ENCODE measurements at places on chromosomes 16 and 17.

DNA sequence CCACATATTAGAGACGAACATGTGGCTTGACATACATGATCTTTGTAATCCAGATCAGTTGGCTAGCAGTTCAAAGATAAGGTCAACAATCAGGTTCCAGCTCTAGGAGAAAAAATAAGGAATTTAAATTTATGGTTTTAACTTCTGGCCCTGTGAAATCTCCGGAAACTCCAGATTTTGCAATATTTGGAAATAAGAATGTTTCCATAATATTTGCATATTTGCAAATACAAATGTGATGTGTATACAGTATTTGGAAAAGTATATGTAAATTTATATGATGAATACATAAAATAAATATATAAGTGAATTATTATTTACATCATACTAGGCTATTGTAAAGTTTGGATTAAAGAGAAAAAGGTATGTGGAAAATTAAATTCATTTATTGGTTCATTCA lies 97.1 kb downstream of the KCNJ2 start:
- DNase-seq, result no peak

DNA sequence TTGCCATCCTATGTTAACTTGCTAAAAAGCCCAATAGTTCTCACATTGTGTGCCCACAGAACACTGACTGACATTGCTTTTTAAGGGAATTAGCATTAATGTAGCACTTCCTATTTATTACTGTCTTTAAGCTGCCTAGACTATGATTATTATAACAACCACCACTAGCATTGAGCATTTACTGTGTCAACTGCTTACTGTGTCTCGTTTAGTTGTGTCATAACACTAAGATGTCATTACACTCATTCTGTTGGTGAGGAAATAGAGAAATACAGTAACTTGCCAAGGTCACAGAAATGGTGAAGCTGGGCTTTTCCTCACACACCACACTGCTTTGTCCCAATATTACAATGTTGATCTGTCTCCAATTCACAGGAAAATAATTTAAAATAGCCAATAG lies 30.2 kb downstream of the TRIM25 start:
- DNase-seq, result no peak

DNA sequence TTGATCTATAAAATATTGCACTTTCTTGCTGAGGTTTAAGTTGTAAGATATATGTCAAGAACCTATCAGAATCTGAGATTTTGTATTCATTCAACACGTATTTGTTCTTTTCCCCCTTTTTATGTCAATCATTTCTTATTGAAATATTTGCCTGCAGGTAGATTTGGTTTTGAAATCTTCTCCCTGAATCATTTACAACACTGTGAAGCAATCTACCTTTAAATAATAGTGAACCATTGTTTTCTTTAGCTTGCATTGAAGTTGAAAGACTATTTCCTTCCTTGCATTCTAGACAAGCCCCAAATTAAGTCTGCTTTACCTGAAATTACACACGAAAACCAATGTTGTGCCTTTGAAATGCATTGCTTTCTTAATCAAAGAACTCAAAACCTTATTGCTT lies 460.2 kb downstream of the KIF2B start:
- no peak for DNase-seq

DNA sequence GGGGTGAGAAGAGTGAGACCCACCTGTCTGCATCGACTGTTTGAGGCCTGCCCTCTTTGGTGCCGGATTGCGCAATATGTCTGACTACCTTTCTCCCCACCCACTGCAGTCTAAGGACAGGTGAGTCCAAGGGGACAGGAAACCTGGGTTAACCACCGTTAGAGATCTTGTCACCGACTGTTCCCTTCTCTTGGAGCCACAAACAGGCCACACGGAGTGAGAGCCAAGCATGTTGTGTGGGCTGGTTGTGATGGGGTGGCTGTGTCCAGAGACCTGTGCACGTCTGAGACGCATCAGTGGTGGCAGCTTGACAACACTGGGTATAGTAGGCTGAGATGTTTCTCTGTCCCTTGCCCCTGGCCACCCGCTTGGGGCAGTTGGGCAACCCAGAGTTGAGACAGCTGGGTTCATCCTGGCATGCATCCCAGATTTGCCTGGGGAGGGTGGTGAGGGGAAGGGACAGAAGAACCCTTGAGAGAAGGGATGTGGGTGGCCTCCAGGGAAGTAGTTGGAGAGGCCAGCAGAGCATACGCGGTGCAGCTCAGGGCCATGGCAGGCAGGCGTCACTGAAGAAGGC lies 21.4 kb downstream of the MPRIP start:
- no peak for DNase-seq

DNA sequence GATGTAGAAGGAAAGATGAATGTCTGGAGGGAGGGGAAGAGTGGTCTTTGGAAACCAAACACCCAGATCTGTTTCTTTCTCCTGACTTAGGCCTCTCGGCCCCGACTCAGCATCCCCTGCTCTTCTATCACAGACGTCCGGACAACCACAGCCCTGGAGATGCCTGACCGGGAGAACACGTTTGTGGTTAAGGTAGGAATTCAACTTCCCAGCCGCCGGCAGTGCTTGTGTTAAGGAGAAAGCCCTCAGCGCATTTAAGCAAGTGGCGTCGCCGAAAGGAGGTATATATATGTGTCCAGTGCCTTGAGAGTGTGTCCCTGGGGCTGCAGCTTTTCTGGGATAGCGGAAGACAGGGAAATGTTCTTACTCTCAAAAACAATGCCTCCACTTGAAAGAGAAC lies 3.6 kb downstream of the SH2B1 start:
- no peak for DNase-seq

DNA sequence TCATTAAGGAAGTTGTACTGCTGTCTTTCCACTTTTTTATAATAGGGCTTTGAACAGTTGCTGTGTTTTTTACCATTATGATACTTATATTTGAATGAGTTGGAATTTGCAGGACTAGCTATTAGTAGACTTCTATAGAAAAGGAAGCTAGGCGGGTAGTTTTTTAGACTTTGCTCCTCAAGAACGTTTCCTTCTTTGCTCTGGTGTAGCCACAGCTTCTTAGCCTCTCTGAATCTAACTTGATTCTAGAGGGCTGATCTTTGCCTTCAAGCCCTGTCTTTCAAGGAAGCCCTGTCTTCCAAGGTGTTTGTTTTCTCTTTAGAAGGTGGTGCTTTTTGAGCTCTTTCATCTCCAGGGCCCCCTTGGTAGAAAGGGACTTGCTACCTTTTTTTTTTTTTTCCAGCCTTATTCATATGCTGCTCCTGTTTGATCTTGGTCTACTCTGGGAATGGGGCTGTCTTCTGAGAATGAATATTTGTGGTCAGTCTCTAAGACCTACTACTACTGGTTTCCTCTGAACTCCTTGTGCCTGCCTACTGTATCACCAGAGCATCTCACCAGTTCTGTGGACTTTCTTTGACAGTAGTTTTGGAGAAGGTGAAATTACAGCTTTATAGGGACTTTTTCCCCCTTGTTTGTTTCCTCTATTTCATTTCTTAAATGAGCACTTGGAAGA lies 52.3 kb upstream of the RASL10B start:
- no peak for DNase-seq

GRCh38 chr16:3400446-3400778 lies 392 bp downstream of the ZSCAN32 start:
- no peak for DNase-seq

GRCh38 chr17:39212195-39212810 lies 12.2 kb downstream of the RPL19 start:
- no peak for DNase-seq

DNA sequence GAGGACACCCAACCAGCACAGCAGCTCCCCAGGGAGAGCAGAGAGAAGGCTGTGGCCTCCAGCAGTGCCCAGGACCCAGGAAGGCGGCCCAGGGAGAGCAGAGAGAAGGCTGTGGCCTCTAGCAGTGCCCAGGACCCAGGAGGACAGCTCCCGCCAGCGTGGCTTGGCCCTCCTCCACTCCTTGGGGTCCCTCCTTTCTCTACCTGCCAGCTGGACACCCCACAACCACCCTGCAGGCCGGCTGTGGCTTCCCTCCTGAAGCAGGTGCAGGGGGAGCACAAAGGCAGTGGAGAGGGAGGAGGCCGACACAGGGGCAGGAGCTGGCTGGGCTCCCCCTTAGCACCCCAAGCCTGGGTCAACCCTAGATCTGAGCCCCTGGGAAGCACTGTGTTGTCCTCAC lies 54.1 kb upstream of the FASN start:
- no peak for DNase-seq

- no peak for DNase-seq
These were observed 30.3 kb downstream of the CDK5RAP3 start for GRCh38 chr17:48001197-48001596.

GRCh38 chr17:44933824-44934744 lies 13.5 kb downstream of the KIF18B start:
- DNase-seq, result no peak

- DNase-seq, result no peak
These were observed 902 bp downstream of the GHDC start for GRCh38 chr17:42193216-42193968.

GRCh38 chr16:88356727-88357199 lies 26.0 kb upstream of the ZNF469 start:
- DNase-seq, result no peak

DNA sequence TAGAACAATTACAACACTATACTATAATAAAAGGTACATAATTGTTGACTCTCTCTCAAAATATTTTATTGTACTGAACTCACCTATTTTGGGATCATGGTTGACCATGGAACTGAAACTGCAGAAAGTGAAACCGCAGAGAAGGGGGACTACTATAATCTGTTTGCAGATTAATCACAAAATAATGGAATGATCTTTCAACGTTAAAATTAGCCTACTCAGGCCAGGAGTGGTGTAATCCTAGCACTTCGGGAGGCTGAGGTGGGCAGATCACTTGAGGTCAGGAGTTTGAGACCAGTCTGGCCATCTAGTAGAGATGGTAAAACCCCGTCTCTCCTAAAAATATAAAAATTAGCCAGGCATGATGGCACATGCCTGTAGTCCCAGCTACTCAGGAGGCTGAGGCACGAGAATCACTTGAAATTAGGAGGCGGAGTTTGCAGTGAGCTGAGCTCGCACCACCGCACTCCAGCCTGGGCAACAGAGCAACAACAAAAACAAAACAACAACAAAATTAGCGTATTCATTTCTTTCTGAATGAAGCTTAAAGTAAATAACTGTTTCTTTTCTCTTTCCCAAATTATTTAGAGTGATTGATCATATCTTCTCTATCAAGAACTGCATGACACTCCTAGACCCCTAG lies 45.6 kb downstream of the IKZF3 start:
- DNase-seq, result no peak

- DNase-seq, result no peak
These were observed 33.2 kb downstream of the CYB5D2 start for GRCh38 chr17:4175921-4176807.

DNA sequence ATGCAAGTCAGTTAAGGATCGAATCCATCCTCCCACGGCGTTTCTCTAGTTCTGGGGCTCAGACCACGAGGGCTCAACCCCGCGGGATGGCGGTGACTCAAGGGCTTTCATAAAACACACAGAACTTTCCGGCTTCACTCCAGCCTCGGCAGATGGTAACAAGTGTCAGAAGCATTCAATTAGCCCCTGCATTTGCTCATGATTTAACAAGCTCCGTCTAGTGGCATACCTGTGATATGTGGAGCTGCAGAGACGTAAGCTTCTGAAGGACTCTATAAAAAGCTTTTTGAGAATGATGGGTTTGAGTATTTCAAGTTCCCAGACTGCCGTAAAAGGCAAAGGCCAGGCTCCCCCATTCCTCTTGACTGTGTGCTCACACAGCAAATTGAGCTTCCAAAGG lies 91.3 kb upstream of the SEC14L1 start:
- no peak for DNase-seq

- no peak for DNase-seq
These were observed 6.7 kb upstream of the GOSR2 start for GRCh38 chr17:46916211-46916610.

DNA sequence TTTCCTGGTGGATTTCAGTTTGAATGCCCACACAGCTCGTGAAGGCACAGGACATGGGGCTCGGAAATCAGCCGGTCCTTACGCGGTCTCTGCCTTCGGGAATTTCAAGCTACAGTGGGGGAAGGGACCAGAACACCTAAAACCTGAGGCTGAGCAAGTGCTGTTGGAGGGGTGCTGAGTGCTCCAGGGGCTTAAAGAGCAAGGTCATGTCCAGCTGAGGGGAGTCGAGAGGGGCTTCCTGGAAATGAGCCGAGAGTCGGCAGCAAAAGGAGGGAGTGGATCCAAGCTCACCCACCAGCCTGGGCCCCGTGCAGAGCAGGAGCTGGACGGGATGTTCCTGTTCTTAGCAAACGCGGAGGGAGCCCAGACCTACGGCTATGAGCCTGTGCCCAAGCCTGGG lies 73.2 kb upstream of the RPL38 start:
- DNase-seq, result no peak

DNA sequence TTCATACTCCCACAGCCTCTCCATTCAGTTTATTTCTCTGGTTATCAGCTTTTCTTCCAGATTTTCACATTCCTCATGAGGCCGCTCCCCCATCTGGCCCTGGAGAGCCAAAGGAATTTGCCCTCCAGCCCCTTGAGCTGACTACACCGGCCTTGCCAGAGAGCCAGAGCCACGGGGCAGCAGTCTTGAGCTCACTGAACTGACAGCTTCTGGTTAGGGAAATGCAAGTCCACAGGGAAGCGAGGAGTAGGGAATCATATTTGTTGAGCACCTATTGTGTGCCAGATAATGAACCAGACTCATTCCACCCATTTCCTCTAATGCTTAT lies 102.4 kb downstream of the ABCC12 start:
- DNase-seq, result no peak

- DNase-seq, result no peak
These were observed 35.6 kb downstream of the MAP2K6 start for GRCh38 chr17:69450131-69450530.

- DNase-seq, result no peak
These were observed 5.8 kb downstream of the P2RX5 start for GRCh38 chr17:3690094-3690715.

- no peak for DNase-seq
These were observed 2.8 kb downstream of the MARVELD3 start for GRCh38 chr16:71628810-71629209.

DNA sequence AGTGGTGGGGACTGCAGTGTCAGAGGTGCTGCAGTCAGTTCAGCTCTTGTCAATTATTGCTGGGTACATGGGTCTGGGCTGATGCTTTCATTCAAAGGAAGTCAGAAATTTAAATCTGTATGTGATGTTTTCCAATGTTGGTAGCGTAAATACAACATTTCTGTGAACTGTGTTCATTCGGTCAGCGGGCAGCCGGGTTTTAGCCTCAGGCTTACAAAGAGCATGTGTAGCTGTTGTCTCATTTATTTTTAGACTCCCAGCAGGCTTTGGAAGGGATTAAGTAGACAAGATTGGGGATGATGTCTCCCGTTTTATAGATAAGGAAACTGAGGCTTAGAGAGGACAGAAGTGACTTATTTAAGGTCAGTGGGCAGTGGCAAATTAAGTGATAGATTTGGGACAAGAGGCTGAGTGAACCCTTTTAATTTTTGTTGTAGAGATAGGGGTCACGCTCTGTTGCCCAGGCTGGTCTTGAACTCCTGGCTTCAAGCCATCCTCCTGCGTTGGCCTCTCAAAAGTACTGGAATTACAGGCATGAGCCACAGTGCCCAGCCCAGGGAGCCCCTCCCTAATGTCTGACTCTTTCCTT lies 8.1 kb downstream of the AQP8 start:
- DNase-seq, result no peak
